ENCODE measurements at places on chromosomes 3 and 15.

- DNase-seq, result peak; percentile 51
Observed at GRCh38 chr15:80991421-80991820, 1.8 kb upstream of the MESD start.

DNA sequence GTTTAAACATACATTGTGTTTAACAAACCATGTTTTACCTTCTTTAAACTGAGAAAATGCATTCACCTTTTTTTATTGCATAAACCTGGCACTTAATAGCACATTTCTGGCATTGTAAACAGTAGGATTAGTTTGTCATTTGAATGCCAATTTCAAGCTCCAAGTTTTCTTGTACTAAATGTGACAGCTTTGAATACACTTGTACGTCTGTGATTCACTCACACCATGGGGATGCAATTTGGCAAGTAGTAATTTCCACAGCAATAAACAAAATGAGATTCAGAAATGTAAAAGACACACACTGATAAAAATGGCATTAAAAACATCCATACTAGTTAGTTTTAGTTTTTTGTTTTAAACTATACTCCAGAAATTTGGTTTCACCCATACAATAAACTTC lies 598.9 kb downstream of the SI start:
- no peak for DNase-seq

- no peak for DNase-seq
Observed at GRCh38 chr15:80188251-80188650, 35.5 kb downstream of the FAH start.

DNA sequence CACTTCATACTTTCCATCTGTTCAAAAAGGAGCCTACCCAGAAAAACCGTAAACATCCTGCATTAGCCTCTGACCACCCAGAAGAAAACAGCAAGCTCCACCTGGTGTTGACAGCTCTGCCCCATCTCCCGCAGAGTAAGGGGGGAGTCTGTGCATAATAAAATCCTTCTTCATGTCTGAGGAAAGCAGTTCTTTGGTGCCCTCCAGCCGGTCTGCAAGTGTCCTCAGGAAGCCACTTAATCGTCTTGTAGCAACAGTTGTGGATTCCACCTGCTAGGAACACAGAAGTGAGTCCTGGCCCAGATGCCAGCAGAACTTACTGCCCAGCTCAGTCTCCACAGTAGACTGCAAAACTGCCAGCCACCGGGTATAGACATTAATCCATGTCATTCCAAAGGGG lies 22.5 kb downstream of the RIOX2 start:
- DNase-seq, result no peak

- no peak for DNase-seq
Observed at GRCh38 chr15:40110866-40111550, 2.3 kb upstream of the BMF start.

GRCh38 chr15:96849271-96849900 lies 518.9 kb downstream of the NR2F2 start:
- DNase-seq, result no peak

DNA sequence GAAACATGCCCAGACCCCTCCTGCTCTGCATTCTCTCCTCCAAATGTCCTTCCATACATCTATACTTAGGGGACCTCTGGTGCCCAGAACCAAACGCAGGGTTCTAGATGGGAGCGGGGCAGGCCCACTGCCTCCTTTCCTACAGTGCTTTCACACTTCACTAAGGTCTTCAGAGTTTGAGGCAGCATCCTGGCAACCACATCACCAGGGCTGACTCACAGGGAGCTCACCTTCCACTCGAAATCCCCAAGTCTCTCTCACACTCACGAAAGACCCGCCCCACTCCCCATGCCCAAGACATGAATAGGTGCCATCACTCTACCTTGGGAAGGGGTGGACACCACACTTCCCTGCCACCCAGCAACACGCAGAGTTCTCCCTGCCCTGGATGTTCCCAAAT lies 18.9 kb downstream of the HOMER2 start:
- no peak for DNase-seq

DNA sequence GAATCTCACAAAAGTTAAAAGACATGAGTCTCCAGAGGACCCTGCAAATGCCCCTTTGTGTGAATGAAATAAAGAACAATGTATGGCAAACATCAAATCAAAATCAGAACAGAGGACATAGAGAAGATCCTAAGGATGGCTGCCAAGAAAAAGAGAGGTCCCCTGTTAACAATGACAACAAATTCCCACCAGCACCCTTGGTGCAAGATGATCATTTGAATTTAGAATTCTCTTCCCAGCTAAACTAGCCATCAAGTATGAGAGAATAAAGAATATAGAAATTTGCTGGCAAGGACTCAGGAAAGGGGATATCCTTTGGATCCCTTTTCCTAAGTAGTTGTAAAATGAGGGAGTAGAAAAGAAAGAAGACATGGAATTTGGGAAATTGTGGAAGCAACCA lies 8.2 kb downstream of the GP5 start:
- no peak for DNase-seq

DNA sequence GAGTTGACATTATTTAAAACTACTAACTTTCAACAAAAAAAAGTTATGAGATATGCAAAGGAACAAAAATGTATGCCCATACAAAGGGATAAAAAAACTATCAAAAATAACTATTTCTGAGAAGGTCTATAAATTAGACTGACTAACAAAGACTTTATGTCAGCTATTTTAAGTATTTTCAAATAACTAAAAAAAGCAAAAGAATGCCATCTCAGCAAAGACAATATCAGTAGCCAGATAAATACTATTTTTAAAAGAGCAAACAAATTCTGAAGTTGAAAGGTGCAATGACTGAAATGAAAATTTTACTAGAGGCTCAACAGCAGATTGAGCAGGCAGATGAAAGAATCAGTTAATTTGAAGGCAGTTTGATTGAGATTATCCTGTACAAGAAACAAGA lies 3.6 kb upstream of the STRIT1 start:
- no peak for DNase-seq

GRCh38 chr3:139358841-139359562 lies 15.2 kb downstream of the MRPS22 start:
- no peak for DNase-seq

GRCh38 chr3:146159616-146160320 lies 1.2 kb downstream of the PLOD2 start:
- DNase-seq, result no peak

DNA sequence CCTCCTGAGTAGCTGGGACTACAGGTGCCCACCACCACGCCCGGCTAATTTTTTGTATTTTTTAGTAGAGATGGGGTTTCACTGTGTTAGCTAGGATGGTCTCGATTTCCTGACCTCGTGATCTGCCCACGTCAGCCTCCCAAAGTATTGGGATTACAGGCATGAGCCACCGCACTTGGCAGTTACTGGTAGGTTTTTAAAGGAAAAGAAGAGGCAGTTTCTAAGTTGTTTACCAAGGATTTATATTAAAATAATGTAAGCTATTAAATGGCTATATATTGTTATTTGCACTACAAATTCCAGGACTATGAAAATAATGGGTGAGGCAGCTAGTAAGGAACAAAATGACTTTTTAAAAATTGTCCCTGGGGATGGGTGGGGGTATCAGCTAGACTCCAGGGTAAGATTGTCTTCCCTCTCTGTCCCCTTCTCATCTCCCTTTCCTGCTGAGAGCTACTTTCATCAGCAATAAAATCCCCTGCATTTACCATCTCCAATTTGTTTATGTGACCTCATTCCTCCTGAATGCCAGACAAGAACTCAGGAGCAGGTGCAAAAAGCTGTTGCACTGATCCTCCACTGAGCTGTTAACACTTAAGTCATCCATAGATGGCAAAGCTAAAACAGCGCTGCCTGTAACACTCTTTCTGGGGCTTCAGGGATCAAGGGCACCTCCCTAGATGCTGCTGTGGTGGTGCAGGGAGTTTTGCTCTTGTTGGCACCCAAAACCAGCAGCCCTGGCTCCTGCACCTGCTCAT lies 165.2 kb downstream of the ZPLD1 start:
- no peak for DNase-seq

DNA sequence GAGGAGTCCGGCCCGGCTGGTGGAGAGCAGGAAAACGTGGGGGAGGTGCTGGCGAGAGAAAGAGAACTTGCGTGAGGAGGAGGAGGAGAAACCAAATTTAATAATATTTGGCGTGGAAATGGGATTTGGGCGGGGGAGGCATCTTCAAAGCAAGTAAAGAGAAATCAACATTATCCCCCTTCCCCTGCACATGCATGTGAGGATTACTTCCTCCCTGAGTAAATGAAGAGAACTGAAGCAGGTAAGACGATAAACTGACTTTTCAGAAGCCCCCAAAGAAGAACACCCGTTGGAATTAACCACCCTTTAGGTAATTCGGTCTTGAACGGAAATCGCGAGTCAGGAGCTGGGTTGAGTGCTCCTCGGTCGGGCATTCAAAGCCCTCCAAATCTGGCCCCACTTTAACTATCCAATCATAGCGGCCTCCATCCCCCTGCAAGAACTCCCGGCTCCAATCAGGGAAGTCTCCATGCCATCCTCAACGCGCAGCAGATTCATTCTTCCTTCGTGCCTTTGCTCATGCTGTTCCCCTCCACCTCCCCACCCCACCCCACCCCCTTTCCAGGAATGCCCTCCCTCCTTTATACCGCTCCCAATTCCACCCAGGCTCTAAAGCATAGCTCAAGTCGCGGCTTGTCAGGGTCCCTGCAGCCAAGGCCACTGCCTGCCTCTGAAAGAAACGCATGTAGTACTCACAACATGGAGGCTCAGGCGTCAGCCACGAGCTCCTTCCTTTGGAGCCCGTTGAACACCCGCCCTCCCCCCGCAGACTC lies 545 bp upstream of the RFX7 start:
- peak; percentile 77 for DNase-seq

GRCh38 chr3:86774082-86774691 lies 216.8 kb downstream of the VGLL3 start:
- peak; percentile 65 for DNase-seq

GRCh38 chr3:536417-536813 lies 339.9 kb downstream of the CHL1 start:
- DNase-seq, result no peak

GRCh38 chr15:52290800-52291199 lies 4.8 kb downstream of the MYO5C start:
- DNase-seq, result no peak

DNA sequence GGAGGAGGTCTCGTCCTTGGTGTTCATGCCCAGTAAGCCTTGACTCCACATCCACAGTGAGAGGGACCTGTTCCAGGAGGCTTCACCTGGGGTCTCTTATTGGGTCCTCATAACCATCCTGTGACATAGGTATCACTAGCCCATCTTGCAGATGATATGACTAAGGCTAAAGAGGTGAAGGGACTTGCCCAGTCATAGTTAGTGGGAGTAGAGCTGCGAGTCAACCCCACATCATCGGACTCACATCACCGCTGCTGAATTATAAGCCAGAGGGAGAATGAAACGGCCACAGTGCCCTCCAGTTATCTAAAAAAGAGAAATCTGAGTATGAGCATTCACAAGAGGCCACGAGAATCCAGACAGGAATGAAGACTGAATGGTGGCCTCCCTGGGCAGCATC lies 66.0 kb downstream of the MESD start:
- peak; percentile 35 for DNase-seq

DNA sequence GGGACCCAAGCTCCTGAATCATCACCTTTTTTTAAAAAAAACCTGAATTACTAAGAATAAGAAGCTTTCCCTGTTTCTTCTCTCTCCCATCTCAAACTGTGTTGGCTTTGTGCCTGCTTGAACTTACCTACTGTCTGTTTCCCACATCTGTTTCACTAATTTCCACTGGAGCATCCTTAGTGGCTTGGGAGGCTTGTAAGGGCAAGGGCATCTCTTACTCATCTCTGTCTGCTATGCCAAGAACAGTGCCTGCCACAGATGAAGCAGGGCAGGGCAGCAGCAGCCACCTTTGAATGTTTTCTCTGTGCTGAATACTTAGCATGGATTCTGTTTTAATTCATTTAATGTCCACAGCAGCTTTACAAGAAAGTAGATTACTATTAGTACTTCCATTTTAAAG lies 42.3 kb downstream of the SNRK start:
- no peak for DNase-seq

GRCh38 chr3:133783762-133784161 lies 21.9 kb upstream of the SRPRB start:
- no peak for DNase-seq

GRCh38 chr15:40314723-40315276 lies 7.1 kb upstream of the PLCB2 start:
- DNase-seq, result peak; percentile 29

DNA sequence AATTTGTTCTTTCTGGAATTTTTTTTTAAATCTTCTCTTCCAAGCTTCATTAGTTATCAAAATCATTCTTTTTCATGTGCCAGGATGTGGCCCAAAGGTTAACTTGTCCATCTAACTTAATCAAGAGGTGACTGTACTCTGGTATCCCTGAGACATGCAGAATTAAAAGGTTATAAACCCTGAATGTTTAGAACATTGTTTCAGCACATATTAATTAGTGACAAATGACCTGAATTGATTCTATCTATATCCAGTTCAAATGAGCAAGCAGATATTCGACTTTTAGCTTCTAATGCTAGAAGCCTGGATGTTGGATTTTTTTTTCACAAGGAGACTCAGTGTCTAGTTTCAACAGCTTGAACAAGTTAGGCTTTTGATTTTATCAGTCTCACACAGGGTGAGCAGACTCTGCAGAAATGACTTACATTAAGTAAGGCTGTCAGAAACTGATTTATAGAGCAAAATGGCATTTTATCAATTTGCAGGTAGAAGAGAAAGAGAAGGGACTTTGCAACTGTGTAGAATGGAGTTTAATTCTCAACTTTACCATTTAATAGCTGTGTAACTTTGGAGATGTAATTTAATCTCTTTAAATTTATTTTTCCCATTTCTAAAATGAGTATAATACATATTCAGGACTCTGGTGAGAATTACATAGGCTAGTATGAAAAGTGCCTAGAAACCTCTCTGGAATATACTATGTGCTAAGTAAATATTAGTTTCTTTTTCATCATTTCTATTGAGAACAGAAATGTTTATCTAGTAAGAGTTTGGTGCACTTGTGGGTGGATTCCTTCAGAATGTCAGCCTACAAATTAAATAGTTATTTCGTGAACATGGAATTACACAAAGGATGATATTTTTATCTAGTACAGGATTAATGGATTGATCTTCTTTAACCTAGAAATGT lies 100.0 kb downstream of the ALCAM start:
- DNase-seq, result no peak

- no peak for DNase-seq
Observed at GRCh38 chr15:75431682-75432081, 19.8 kb downstream of the SIN3A start.

- no peak for DNase-seq
Observed at GRCh38 chr3:139524841-139525636, 14.5 kb downstream of the RBP1 start.

All from RKO (cell line).